ENCODE measurements at places on chromosomes 16 and 17.

GRCh38 chr17:39794249-39794970 is 56.7 kb downstream of the GRB7 start:
- no peak for DNase-seq

DNA sequence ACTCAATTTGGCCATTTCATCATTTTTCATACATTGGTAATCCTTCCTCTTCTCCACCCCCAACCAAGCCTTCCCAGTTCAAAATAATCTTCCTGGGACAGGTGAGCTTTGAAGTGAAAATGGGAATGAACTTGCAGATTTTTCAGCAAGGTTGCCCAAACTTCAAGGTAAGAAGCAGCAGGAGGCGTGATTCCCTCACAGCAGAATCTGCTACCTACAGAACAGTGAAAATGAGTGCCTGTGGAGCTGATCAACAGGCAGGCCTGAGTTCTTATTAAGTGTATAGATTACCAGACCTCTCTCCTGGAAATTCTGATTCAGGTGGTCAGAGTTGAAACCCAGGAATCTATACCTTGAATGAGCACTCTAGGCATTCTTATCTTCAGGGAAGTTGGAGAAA is 356.6 kb downstream of the RBFOX1 start:
- DNase-seq, result no peak

DNA sequence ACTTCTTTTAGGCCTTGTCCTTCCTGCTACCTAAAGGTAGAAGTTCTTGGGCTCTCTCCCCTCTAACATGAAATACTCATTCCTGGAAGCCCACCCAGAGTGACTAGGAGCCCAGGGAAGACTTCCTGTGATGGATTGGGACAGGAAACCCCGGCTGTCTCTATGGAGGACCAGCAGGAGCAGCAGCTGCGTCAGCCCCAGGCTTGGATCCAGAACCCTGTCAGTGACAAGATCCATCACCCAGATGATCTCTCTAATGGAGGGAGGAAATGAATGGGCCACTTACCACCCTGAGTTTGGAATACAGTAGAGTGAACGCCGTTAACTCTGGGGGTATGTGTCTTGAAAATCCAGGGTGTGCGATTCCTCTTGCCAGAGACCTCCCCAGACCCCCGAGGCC is 195.7 kb upstream of the WSCD1 start:
- DNase-seq, result no peak

- DNase-seq, result no peak
Observed at GRCh38 chr17:29205047-29205446, 24.8 kb upstream of the MYO18A start.

DNA sequence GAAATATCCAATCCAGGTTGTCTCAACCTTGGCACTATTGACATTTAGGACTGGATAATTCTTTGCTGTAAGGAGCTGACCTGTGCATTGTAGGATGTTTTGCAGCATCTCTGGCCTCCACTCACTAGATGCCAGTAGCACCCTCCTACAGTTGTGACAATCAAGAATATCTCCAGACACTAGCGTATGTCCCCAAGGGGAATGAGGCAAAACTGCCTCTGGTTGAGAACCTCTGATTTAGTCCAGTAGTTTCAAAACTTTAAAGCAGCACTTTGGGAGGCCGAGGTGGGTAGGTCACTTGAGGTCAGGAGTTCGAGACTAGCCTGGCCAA is 48.4 kb downstream of the IQCK start:
- DNase-seq, result no peak

DNA sequence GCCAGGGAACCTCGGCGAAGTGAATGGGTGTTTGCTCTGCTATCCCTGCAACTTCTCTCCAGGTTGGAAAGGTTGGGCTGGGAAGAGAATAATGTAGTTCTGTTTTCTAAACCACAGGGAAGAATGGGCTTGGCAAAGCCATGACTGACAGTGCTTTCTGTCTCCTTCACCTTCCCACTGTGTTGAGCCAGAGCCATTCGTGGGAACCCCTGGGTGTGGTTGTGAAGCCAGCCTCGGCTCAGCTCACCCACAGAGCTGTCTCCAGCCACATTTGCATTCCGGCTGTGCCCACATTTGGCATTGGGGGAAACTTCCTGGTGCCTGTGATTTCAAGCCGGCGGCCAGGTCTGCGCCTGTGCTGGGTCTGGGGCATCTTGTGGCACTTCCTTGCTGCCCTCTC is 39.9 kb downstream of the BAIAP2 start:
- DNase-seq, result no peak

DNA sequence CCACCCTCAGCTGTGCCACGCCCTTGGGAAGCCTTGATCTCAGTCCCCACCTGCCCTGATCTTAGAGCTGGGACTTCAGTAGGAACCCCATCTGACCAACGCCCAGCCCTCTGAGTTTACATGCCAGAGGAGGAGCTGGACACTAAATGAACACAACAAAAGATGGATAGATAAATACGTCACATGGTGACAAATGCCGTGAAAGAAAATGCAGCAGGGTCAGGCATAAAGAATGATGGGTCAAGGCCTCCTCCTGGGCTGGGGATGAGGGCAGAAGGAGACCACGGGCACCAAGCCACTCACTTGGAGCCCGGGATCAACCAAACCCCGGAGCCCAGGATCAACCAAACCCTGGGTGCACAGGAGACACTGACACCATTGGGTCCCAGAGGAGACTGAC is 354.9 kb downstream of the C16orf95 start:
- DNase-seq, result no peak

GRCh38 chr17:8696906-8697305 is 47.7 kb downstream of the CCDC42 start:
- DNase-seq, result no peak

DNA sequence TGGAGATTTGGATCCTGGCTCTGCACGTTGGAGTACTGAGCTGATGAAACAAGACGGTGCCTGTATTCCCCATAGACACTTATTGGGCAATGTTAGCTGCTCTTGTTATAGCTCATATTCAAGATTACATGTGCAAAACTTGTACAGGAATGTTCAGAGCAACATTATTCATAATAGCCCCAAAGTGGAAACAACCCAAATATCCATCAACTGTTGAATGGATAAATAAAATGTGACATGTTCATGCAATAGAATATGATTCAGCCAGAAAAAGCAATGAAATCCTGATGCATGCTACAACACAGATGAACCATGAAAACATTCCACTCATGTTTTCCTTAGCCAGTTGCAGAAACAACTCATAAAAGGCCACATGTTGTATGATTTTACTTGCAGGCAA is 5.7 kb upstream of the SDR42E1 start:
- no peak for DNase-seq

DNA sequence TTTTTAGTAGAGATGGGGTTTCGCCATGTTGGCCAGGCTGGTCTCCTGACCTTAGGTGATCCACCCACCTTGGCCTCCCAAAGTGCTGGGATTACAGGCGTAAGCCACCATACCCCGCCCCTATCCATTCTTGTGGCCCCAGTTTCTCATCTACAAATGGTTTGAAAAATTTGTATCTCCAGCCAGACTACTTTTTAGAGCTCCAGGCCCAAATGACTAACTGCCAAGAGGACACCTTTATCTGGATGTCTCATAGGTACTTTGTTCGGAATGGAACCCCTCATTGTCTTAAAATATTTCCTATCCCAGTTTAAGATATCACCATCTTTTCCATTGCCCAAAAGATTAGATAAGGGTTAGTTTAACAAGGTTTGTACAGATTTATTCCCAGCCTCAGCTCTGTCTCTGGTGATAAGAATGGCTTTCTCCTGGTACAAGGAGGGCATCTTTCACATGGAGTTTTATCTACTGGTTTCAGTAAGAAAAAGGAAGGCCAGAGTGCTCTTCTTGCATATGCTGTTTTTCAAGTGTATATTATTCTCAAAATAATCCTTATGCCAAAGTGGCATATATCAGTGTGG is 4.9 kb upstream of the CDC27 start:
- DNase-seq, result no peak

DNA sequence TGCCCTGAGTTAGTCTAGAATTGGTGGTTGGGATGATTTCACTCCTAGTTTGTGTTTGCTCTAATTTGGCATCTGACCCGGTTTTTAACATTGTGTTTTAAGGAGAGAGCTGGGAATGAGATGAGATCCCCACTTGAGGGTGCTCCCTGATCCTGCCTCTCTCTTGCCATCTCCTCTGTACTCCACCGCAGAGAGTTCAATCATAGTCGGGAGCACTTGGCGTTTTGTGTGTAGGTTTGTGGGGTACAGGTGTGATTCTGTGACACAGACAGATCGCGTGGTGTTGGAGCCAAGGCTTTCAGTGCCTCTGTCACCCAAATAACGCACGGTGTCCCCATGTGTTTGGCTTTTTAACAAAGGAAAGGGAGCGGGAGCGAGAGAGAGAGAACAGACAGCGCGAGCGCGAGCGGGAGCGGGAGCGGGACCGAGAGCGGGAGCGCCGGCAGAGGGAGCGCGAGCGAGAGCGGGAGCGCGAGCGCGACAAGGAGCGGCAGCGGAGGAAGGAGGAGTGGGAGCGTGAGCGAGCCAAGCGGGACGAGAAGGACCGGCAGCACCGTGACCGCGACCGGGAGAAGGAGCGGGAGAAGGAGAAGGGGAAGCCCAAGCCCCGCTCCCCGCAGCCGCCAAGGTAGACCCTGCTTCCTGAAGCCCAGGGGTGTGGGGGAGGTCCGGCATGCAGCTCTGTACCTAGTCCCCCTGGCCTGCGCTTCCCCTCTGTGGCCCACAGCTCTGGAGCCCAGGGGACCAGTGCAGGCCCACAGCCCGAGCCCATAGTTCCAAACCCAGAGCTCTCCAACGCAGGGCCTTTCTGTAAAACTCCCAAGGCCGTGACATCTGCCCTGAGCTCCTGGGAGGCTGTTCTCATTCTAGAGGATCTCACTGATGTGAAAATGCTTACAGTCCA is 27.2 kb upstream of the IL17C start:
- DNase-seq, result no peak

GRCh38 chr16:71357681-71358080 is 842 bp upstream of the CALB2 start:
- DNase-seq, result no peak

- no peak for DNase-seq
Observed at GRCh38 chr17:78753316-78754250, 28.5 kb downstream of the CYTH1 start.

- no peak for DNase-seq
Observed at GRCh38 chr17:72884066-72884465, 208.4 kb downstream of the SLC39A11 start.

GRCh38 chr16:56625943-56626654 is 518 bp downstream of the MT1E start:
- no peak for DNase-seq

GRCh38 chr17:41998497-41998896 is 18.7 kb downstream of the DNAJC7 start:
- no peak for DNase-seq

GRCh38 chr17:31673076-31673475 is 186.0 kb downstream of the COPRS start:
- DNase-seq, result no peak

DNA sequence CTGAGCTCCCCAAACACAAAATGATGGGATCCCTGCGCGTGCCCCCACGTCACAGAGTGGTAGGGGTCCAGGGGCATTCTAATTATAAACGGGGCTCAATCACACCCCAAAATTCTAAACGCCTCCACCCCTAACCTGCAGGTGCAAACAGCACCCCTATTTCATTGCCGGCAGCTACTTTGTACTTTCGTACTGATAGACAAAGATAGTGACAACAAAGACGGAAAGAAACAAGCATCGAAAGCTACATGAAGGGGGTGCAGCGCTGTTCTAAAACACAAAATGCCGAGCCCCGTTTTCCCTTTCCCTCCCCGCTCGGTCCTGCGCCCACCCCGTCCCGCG is 13.9 kb downstream of the MIS12 start:
- DNase-seq, result no peak

DNA sequence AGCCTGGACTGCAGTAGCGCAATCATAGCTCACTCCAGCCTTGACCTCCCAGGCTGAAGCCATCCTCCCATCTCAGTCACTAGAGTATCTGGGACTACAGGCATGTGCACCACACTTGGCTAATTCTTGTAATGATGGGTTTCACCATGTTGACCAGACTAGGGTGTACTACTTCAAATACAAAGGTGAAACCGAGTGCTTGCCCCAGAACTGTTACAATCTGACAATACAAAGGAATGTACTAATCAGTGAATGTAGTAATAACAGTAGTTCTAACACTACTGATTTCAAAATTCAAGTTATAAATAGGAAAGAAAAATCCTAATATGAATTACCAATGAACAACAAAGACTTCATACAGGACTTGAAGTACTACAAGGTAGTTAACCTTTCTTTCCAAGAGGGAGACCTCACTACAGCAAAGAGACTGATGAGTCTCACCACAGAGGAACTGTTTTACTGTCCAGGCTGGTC is 24.4 kb downstream of the CRK start:
- no peak for DNase-seq

GRCh38 chr17:44502598-44503146 is 534 bp downstream of the GPATCH8 start:
- DNase-seq, result no peak

- DNase-seq, result no peak
Observed at GRCh38 chr17:49469831-49470810, 25.0 kb upstream of the NGFR start.

GRCh38 chr16:704552-705380 is 835 bp downstream of the FBXL16 start:
- no peak for DNase-seq

DNA sequence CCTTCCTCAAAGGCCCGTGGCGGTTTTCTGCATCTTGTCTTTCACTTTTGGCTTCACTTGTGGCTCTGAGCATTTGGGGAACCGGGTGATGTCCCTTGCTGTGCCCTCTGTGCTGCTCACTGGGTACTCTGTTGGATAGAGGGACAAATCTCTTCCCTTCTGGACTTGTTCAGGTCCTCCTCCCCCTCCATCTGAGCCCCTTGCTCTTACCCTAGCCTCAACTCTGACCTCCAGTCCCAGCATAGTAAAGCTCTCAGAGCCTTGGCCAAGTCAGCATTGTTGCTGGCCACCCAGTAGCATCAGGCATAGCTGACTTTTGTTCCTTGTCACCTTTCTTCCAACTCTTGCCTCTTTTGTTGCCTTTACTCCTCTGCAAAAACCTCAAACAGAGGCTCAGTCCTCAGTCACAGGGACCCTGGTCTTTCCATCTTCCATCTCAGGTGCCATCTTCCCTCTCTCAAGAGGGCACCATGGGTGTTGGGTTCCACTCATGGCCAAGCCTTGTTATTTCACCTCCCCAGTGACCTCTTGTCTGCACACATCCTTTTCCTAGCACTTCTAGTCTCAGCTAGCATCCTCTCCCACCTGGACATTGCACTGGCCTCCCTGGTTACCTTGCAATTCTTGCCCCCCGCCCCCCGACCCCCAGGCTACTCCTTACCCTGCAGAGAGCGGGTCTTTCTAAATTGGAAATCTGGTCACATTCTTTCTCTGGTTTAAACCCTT is 393 bp upstream of the PSMB10 start:
- no peak for DNase-seq

GRCh38 chr17:22266231-22266630 is 573.9 kb downstream of the KCNJ18 start:
- no peak for DNase-seq

- DNase-seq, result no peak
Observed at GRCh38 chr16:9976601-9977000, 205.6 kb downstream of the GRIN2A start.

GRCh38 chr17:38498353-38498752 is 70.1 kb downstream of the ARHGAP23 start:
- no peak for DNase-seq
